ENCODE measurements at places on chromosomes 1 and 21.

- no peak for DNase-seq
Measured at GRCh38 chr1:204307334-204307883, 52.3 kb downstream of the PLEKHA6 start.

DNA sequence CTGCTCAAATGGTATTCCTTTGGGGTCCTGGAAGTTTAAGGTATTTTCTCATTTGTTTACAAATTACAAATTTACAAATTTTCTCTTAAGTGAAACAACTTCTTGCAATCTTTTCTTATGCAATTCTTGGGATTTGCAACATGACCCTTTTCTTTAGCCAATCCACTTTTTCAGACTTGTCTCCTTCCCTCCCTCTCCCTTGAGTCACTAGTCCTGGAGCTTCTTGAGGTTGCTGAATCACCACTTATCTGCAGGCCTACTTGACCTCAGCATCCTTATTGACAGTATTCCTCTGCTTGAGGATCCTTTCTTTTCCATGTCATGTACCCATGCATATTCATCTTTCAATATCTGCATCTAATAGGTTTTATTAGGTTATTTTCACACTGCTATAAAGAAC lies 302.8 kb upstream of the ADAMTS5 start:
- DNase-seq = no peak

GRCh38 chr1:21725748-21726392 lies 56.7 kb upstream of the RAP1GAP start:
- DNase-seq = no peak

- DNase-seq = no peak
Measured at GRCh38 chr1:4395158-4395557, 259.3 kb upstream of the AJAP1 start.

DNA sequence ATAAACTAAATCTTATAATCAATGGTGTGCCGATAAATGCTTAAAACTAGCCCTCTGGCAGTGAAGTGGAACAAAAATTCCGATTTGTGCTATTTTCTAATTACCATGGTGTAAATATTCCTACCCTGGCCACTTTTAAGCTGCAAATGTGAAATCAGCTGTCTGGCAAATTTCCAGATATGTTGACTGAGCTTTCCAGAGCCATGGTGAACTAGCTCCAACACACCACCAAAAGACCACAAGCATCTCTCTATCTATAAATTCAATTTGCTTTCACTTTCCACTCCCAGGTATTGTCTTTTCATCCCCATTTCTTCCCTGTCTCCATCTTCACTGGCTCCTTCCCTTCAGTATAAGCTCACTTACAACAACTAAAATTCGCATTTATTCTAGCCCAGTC lies 152.3 kb upstream of the RGS18 start:
- no peak for DNase-seq

DNA sequence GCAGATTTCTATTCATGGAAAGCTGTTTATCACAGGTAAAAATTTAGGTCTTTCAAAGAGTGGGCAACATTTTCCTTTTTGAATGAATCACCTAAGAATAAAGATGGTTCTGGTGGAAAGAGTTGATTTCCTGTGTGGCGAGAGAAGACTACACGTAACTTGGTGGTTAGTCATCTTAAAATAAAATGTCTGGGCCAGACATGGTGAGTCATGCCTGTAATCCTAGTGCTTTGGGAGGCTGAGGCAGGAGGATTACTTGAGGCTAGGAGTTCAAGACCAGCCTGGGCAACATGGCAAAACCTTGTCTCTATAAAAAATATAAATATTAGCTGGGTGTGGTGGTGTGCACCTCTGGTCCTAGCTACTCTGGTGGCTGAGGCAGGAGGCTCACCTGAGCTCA lies 65.7 kb downstream of the DISP1 start:
- DNase-seq = no peak

GRCh38 chr1:30524840-30525617 lies 198.4 kb downstream of the MATN1 start:
- DNase-seq = no peak

GRCh38 chr1:55284856-55285255 lies 69.7 kb upstream of the USP24 start:
- DNase-seq = no peak

- no peak for DNase-seq
Measured at GRCh38 chr1:48049823-48050535, 52.8 kb upstream of the TRABD2B start.

DNA sequence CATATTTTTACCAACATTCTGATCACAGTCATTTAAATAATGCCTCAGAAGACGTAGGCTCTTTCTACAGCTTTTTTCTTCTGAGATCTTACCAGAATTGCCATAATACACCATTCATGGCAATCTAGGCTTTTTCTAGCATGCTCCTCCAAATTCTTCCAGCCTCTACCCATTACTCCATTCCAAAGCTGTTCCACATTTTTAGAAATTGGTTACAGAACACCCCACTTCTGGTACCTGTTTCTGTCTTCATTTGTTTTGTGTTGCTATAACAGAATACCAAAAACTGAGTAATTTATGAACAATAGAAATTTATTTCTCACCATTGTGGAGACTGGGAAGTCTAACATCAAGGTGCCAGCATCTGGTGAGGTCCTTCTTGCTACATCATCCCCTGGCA lies 385.4 kb downstream of the BRINP2 start:
- DNase-seq = no peak

GRCh38 chr1:238962941-238963340 lies 423.4 kb upstream of the CHRM3 start:
- DNase-seq = no peak

DNA sequence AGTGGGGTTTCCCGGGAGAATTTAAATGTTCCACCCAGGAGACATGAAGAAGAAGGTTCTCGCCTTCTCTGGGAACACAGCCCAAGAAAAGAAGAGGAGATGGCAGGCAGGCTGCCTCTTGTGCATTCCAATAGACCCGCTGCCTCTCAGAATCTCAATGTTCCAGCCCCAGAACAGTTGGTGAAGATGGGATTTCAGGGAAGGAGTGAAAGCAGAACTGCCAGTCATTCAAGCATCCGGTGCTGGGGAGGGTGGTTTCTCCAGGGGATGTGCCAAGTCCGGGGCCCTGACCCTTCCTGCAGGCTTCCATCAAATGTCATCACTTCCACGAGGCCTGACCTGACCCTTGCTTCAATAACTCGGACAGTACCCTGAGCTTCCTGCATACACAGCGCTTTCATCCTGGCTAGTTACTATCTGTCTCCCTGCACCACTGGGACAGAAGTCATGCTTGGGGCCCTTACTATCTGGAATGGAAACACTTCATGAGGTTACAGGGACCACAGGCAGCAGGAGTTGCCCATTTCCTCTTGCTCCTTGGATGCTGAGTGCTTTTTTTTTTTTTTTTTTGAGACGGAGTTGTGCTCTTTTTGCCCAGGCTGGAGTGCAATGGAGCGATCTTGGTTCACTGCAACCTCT lies 386.6 kb upstream of the POU3F1 start:
- no peak for DNase-seq

- no peak for DNase-seq
Measured at GRCh38 chr1:201074018-201074417, 38.2 kb downstream of the CACNA1S start.

DNA sequence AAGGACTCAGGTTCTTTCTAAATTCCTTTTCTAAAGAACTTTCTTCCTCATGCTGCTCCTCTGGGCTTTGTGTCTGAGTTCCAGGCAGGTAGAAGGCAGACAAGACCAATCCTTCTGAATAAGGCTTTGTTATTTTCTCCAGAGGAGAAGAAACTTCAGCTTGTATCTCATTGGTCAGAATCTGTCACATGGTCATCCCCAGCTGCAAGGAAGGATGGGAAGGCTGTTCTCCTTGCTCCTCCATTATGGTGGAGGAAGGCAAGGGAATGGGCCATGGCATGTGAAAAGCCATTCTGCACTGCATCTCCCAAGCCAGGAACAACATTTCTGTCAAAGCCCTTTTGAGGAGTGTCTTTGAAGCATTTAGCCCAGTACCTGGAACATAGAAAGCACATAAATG lies 50.6 kb upstream of the NTPCR start:
- DNase-seq = no peak

DNA sequence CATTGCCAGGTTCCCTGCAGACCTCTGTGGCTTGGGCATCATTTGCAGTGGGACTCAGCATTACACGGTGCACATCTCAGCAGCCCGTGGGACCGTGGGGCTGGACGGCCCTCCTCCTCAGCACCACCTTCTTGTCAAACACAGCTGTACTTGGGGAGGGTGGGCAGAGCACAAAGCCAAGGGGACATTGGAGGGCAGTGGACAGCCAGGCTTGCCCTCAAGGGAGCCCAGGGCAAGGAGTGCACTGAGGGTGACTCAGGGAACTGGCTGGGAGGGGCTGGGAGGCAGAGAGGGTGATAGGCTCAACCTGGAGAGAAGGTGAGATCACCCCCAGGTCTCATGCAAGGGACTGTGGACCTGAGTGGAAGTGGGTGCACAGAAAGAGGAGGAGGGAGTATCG lies 3.4 kb downstream of the CAPN9 start:
- DNase-seq = no peak

- DNase-seq = no peak
Measured at GRCh38 chr1:65230731-65231481, 78.4 kb upstream of the DNAJC6 start.

- DNase-seq = no peak
Measured at GRCh38 chr1:28449904-28450303, 55.9 kb upstream of the RCC1 start.

- DNase-seq = no peak
Measured at GRCh38 chr1:201269281-201269680, 14.0 kb upstream of the PKP1 start.

DNA sequence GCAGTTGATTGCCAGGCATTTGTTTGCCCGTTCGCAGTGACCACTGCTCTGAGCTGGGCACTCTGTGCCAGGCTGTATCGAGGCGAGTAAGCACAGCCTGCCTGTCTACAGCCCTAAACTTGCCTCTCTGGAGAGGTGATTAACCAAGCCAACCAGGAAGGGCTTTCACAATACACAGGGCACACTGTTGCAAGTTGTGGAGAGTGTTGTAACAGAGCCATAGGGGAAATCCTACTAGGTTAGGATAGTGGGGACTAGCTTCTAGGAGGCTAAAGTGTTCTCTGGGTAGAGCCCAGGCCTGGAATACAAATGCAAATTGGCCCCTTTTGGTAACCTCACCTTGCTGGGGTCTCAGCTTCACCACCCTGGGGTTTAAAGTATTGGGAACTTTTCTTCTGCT lies 23.8 kb downstream of the PRDM2 start:
- DNase-seq = no peak

- DNase-seq = no peak
Measured at GRCh38 chr1:11281518-11282331, 8.7 kb downstream of the UBIAD1 start.

GRCh38 chr1:83970114-83970513 lies 28.8 kb downstream of the TTLL7 start:
- no peak for DNase-seq

- DNase-seq = no peak
Measured at GRCh38 chr1:213415691-213416380, 364.8 kb downstream of the RPS6KC1 start.

GRCh38 chr1:42999308-42999707 lies 40.6 kb upstream of the SLC2A1 start:
- no peak for DNase-seq

- no peak for DNase-seq
Measured at GRCh38 chr1:105137543-105138457, 1388.1 kb downstream of the AMY1C start.

- no peak for DNase-seq
Measured at GRCh38 chr1:73662526-73662925, 535.5 kb downstream of the LRRIQ3 start.

- DNase-seq = no peak
Measured at GRCh38 chr1:3014050-3014440, 7.2 kb upstream of the ACTRT2 start.

- DNase-seq = no peak
Measured at GRCh38 chr1:50279622-50280330, 143.5 kb downstream of the DMRTA2 start.

DNA sequence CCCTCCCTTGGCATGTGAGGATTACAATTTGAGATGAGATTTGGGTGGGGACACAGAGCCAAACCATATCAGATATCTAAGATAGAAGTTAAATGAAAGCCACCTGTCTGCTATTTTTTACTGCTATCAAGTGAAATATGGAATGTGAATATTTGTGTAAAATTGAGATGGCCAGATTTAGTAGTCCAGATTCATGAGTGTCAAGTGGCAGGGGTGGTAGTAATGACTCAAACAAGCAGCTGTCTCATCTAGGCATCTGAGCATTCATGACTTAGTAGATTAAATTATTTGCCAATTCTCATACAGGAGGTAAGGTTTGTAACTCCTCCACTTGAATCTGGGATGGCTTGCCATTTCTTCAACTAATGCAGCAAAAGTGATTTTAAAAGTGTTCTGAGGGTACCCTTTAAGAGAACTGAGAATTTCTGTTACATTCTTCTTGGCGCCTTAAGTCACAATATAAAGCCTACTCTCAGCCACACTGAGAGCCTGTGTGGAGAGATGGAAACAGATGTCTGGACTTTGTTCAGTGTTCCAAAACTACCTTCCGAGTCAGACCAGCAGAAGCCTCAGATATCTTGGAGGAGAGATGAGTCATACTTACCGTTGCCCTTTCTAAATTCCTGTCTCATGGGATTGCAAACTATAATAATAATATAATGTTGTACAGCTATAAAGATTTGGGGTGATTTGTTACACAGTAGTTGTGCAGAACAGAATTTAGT lies 1065.6 kb upstream of the TMPRSS15 start:
- DNase-seq = no peak

DNA sequence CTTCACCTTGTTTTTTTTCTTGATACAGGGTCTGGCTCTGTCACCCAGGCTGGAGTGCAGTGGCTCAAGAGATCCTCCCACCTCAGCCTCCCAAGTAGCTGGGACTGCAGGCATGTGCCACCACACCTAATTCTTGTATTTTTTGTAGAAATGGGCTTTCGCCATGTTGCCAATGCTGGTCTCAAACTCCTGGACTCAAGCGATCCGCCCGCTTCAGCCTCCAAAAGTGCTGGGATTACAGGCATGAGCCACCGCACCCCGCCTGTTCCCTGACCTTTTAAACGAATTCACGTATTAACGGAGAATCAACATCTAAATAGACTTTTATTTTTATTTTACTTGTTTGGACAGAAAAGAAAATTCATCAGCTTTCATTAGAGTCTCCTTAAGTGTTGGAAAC lies 104.8 kb downstream of the PGBD5 start:
- no peak for DNase-seq

GRCh38 chr1:88224906-88225305 lies 459.2 kb upstream of the PKN2 start:
- DNase-seq = no peak

DNA sequence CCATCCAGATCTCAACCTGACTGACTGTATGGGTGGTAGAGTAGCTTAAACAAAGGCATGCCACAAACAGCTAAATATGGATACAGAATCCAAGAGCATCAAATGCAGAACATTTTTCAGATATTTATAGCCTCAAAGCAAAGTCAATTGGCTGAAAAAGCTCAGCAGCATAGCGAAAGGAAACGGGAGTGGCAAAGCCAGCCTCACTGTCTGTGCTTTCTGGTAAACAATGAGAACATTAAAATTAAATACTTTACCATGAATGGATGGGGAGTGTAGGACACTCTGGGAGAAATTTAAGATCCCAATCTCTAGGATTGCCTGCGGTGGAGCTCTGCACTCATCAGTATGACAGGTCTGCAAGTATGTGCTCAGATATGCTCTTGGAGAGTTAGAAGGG lies 4.4 kb downstream of the RASAL2 start:
- no peak for DNase-seq

Data from activated B cell treated with CpG ODN at 0.5 μM for 24 hours (primary cell).